ENCODE measurements at places on chromosomes 7 and 10.

DNA sequence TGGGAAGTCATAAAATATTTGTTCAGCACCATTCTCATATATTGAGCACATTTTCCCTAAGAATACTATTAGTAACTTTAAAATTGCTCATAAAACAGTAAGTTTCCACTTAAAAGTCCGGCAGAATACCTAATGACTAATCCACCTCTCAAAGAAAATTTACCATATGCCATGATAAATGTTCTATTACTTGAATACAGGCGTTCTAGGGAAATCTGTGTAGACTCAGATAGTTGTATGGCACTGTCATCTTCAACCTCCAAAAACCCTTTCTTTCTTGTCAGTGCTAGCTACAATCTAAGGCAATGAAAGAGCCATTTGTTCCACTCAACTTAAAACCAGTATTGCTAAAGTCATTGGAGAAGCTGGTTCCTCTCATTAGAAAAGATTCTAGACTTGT, 7.3 kb downstream of the GPR37 start:
- DNase-seq = no peak

DNA sequence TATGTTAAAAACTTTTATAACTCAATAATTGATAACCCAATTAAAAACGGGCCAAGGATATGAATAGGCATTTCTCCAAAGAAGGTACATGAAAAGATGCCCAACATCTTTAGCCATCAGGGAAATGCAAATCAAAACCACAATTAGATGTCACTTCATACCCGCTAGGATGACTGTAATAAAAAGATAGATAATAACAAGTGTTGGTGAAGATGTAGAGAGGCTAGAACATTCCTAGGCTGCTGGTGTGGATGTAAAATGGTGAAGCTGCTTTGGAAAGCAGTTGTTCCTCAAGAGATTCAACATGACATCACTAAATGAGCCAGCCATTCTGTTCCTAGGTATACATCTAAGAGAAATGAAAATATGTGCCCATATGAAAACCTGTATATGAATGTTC, 35.6 kb downstream of the CAMK1D start:
- no peak for DNase-seq

DNA sequence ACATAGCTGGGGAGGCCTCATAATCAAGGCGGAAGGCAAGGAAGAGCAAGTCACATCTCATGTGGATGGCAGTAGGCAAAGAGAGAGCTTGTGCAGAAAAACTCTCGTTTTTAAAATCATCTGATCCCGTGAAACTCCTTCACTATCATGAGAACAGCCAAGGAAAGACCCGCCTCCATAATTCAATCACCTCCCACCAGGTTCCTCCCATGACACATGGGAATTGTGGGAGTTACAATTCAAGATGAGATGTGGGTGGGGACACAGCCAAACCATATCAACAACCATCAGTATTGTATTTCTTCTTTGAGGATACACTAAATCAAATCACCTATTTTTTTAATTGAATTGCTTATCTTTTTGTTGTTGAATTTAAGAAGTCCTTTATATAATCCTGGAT, 16.7 kb downstream of the POT1 start:
- no peak for DNase-seq

GRCh38 chr10:3528271-3528670, 256.7 kb downstream of the KLF6 start:
- DNase-seq = no peak

- peak; percentile 52 for DNase-seq
Observed at GRCh38 chr10:74027702-74028101, 29.8 kb downstream of the VCL start.

DNA sequence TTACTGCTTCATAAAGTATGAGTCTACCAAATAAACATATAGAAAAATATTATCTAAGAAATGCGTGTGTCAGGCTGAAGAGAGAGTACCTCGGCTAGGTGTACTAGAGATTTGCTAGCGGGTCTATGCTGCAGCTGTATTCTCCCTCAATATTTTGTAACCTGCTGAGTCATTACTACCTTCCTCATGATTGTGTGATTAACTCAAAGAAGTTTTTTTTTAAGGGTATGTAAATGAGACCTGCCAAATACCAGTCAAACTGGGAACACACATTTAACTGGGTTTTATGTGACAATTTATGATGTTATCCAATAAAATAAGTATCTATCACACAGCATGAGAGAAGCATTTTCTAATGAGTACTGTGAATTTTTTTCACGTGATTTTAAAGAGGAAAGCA, 180.4 kb downstream of the RNF133 start:
- no peak for DNase-seq

DNA sequence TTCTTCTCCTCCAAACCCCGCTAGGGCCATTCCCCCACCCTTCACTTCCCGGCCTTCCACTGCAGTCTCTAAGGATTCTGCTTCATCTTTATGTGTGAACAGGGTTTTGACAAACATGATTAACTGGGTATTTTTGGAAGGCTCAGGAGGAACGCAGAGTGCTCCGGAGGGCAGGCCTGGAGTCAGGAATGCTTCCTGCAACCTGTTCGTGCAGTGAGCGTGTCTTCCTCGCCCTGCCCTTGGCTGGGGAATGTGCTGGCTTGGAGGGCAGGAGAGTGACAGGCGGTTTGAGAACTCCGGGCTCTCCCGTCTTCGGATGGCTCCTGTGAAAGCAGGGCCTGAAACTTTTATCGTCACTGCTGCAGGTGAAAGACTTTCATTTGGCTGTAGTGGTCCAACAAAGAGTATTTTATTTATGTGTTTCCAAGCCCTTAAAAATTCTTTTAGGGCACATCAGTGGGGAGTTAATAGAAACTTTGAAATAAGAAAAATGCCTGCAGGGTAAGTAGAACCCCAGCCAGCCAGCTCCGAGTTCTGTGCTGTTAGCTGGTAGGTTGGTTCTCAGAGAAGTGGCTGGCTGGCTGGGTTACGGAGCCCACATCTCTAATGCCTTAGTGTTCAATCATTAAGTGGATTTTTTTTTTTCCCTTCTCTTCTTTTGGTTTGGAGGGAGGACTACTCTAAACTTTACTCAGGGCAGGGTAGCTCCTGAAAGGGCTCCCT, 51.0 kb downstream of the TCF7L2 start:
- peak; percentile 68 for DNase-seq

DNA sequence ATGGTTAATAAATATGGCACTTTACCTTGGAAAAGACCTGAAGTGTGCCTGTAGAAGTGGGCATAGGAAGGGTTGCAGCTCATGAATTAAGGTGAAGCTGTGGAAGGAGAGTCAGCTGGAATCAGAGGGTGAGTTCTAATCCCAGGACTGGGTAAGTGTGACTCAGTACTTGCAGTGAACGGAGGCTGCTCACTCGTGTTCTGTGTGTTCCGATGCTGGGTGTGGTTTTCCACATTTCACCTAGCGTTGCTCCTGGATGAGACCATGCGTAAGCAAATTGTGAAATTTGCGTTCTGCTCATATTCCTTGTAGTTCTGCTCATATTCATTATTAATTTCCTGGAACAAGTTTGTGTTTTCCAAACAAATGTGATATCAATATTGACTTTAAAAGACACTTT, 22.4 kb upstream of the TMEM236 start:
- DNase-seq = no peak

DNA sequence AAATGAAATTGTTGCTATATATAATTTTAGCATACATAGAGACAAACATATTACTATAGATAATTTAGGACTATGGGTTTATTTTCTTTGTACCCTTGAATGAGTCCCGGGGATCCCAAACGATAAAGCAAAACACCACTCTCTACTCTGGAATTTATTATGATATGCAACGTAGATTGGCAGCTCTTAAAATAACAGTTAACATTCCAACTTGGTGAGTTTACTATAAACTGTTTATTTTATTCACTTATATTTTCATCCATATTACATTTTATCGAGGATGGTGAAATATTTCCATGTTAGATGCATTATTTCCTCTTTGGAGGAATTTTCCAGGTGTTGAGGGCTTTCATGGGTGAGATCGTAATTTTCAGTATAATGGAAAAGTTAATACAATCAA, 138.7 kb upstream of the DGKB start:
- no peak for DNase-seq

GRCh38 chr7:68678196-68678595, 920.1 kb upstream of the AUTS2 start:
- DNase-seq = no peak

- DNase-seq = no peak
Observed at GRCh38 chr7:20331910-20332813, 1.5 kb downstream of the ITGB8 start.

DNA sequence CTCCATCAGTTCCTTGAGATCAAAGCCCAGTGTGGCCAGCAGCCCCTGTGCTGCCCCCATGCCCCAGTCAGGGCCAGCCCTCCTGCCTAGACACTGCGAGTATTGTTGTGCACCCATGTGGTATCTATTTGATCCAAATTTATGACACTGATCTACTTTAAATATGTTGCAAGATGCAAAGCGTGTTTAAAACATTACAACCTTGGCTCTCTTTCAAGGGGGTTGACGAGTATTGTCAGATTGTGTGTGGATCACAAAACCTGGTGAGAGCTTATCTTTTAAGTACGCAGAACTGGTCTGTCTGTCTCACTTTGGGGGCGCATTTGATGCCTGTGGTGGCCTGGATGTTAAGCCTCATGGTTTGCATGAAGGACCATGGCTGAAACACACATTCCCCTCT, 108.9 kb downstream of the COL13A1 start:
- DNase-seq = no peak

- peak; percentile 35 for DNase-seq
Observed at GRCh38 chr10:119643306-119644204, 7.6 kb upstream of the BAG3 start.

GRCh38 chr10:17053061-17053460, 76.5 kb downstream of the CUBN start:
- DNase-seq = no peak

- no peak for DNase-seq
Observed at GRCh38 chr7:125396466-125397151, 467.0 kb upstream of the POT1 start.

GRCh38 chr7:155521007-155521742, 25.2 kb downstream of the CNPY1 start:
- DNase-seq = no peak
